ENCODE measurements at places on chromosomes 1 and 21.

GRCh38 chr21:36980280-36981048 is 14.0 kb upstream of the HLCS start:
- no peak for DNase-seq

DNA sequence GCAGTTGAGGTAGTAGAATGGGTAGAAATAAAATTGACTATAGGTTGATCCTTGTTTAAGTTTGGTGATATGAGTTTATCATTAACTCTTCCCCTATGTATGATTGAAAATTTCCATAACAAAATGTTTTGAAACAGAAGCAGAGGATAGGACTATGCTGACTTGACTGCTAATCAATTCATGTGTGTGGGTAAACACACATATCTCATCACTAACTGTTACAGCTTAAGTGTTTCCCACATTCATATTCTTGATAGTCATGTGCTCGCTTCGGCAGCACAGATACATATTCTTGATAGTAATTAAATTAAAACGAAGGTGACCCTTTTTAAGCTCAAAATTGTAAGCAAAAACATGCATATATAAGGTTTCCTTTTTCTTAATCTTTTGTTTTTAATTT is 68.2 kb upstream of the SAMSN1 start:
- no peak for DNase-seq

DNA sequence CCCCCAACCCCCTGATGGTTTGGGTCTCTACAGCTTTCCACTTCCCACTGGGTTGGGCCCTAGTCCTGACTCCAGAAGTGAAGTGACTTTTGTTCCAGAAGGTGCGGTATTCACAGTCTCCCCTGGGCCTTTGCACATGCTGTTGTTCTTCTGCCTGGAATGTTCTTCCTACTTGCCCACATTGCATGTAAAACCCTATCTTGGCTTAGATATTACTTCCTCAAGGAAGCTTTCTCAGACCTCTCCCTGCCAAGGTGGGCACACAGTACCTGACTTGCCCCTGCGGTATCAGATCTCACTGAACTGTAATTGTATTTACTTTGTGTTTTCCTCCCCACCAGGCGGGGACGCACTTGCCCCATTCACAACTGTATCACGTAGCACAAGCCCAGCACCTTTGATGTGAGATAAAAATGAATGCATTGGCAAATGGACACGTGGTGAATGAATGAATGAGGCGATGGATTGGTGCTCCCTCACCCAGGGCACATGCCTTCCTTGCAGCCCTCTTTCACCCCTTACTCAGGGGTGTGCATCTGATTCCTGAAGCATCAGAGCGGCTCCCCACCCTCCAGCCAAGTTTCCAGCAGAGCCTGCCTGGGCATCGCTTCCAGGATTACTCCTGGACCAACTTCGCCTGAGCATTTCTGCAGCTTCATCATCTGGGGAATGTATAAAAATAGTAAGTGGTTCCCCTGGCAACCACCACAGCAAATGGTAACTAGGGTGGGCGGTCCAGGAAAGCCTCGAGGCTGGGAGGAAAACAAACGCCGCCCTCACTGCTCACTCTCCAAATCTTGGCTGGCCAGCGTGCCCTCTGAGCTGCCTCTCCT is 19.8 kb downstream of the NENF start:
- no peak for DNase-seq

DNA sequence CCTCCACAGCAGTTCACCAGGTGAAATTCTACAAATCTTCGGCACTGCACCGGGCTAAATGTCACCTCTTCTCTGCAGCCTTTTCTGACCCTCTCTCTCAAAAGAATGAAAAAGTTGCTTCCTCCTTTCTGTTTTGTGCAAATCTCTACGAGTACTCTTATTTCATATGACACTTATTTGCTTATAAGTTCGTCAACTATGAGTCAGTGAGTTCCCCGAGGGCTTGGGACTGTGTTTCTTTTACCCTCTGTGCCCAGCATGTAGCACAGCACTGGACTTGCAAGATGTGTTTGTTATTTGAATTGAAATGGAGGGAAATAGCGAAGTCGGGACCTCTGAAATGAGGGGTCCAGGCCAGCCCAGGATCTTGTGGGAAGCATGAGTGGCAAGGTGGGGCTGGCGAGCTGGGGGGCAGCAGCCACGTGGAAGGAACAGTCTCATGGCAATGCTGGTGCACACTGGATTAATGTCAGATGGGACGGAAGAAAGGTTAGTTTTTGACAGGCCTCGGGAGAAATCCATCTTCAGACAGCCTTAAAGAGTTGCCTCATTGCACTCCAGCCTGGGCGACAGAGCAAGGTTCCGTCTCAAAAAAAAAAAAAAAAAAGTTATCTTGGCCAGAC is 6.2 kb downstream of the SLC6A9 start:
- no peak for DNase-seq

GRCh38 chr1:169809370-169810095 is 14.8 kb upstream of the METTL18 start:
- peak; percentile 64 for DNase-seq

- DNase-seq: no peak
Measured at GRCh38 chr1:182845379-182845778, 6.2 kb downstream of the DHX9 start.

DNA sequence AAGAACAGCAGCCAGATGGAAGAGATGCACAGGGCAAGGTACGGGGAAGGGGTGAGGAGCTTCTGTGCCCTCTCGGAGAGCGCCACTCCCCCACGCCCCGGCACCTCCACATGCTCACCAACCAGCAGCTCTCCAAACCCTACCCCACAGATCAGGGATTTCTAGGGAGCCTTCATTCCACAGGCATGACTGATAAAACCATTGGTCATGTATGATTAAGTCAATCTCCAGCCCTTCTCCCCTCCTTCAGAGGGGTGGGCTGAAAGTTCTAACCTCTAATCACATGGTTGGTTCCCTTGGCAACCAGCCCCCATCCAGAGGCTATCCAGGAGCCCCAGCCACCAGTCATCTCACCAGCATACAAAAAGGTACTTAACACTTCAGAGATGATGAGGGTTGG is 144.7 kb downstream of the TGFBR3 start:
- no peak for DNase-seq

DNA sequence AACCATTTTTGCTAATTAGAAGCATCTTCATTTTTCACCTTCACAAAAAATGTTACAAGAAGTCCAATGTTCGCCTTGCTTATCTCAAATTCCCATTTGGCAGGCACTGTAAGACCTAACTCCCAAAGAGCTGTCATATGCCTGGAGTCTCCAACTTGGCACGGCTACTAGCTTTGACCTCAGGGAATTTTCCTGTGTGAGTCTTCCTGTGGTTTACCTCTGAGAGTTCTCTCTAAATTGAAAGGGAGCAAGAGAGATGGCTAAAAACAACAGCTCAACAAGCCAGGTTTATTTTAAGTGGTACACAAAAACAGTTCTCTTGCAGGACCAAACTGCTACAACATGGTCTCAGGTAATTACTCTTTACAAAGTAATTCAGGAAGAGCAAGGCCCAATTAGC is 756.0 kb upstream of the ADGRL2 start:
- DNase-seq: no peak

- peak; percentile 58 for DNase-seq
Measured at GRCh38 chr1:3491291-3492246, 37.1 kb downstream of the ARHGEF16 start.

- peak; percentile 26 for DNase-seq
Measured at GRCh38 chr1:229130028-229130668, 140.8 kb upstream of the RAB4A start.

DNA sequence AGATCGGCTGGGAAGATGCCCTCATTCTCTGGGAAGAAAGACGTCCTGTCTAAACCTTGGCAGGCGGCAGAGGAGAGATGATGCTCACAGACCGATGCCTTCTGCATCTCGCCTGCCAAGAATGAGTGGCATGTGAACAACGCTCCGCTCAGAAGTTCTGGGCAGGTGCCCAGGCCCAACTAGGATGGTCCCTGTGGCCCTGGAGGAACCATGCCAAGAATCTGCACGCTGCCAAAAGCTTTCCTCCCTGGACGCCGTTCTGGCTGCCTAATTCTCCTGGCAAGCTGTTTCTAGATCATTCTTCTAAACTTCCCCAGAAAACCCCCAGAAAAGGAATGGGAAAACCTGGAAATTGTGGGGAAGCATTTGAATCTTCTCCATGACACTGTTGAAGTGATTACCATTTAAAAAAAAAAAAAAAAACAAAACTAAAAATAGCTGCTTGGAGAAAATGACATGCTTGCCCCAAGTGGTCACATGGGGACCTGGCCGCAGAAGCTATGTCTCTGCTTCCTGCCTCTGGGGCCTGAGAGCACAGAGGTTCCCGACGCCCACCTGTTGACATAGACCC is 440.9 kb downstream of the PRDM2 start:
- no peak for DNase-seq

- DNase-seq: no peak
Measured at GRCh38 chr1:3717041-3717714, 35.1 kb upstream of the CCDC27 start.

- no peak for DNase-seq
Measured at GRCh38 chr1:166080277-166080966, 86.4 kb downstream of the FAM78B start.

GRCh38 chr1:38223391-38223790 is 176.8 kb upstream of the POU3F1 start:
- no peak for DNase-seq

DNA sequence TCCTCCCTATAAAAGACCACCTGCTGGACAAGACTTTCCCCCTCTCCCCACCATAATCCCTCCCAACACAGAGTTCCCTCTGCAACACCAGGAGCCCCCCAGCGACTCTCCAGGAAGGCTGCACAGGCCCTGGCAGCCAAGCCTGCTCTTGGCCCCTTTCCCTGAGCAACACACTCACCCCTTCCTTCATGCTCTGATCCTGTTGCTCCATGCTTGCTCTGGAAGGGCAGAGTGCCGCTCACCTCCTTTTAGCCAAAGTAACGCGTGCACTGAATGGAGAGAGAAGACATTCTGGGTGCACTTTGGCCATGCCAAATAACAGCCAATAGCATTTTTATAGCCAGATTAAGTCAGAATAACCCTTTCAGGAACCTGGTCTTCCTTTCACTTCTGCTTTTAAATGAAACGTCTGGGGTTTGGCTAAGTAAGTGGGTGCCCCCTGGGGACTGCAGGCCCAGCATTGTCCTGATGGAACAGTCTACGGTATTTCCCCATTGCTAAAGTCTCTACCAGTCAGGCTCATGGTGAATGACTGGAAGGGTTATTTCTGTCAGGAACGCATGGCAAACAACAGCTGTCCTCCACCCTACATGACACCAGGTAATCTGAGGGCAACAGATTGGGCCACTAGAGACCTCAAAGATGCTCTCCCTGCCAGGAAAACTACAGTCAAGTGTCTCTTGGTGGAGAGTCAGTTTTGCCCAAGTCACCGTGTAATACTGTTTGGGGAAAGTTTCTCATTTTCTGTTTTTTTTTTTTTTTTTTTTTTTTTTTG is at the start of gene SLC2A5:
Gene SLC2A5 (minus strand): TSS at position 310 of the 775 bp plus-strand sequence. CDS start 99 bp downstream, at position 211.
- no peak for DNase-seq

- no peak for DNase-seq
Measured at GRCh38 chr1:31859719-31860118, 43.9 kb upstream of the SPOCD1 start.

DNA sequence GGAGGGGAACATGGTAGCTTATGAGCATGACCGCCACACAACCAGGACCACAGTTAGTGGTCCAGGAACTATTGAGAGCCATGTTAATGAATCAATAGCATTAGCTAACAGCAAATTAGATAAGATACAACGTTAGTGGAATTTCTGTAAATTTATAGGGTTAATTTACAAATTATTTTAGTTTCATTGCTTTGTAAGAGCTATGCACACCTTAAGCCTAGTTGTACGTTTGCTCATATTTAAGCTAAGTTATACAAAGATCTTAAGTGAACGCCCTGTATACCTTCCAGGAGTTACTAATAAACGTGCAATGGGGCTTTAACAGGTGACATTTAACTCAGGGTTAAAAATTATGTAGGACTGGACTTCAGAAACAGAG is 749 bp downstream of the EXOSC10 start:
- no peak for DNase-seq

- DNase-seq: no peak
Measured at GRCh38 chr1:230839173-230839572, 29.1 kb downstream of the C1orf198 start.

- no peak for DNase-seq
Measured at GRCh38 chr1:1146026-1146425, 27.7 kb upstream of the TTLL10 start.
